Cerebellum (tissue), 4 donors: ENCODE measurements at places on chromosomes 5 and 9. TPM values are rescaled to one million over a fixed set of nuclear protein-coding genes. Genes with fewer than 3 reads are reported as not detected.

DNA sequence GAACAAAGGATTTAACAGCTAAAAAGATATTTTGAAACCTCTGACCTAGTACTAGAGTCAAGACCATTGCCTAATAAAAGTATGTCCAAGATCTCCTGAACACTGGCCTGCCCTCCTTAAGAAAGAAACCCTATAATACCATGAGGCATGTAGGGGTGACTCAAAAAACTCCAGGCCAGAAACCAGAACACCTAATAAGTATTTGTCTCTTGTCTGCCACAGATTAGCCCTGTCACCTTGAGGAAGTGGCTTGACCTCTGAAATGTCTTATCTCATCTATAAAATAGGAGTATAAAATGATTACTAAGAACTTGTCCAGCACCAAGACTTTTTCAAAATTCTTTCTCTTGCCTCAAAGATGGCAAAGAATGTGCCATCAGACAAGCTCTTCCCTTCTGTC is 125.5 kb upstream of the RASGRF2 start:
- no peak for DNase-seq

DNA sequence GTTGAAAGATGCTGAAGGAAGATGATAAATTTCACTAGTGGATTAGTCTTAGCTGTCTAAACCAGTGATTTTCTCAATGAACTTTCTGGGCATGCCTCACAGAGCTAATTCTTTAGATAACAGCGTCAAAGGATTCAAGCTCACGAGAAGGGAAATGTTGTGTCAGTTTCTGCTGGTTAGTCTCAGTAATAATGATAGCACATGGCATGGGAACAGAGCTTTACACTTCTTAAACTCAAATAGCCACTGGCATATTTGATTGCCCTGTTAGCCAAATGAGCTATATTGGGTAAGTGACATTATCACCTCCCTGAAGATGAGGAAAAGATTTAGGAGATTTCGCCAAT is 139.3 kb upstream of the NR3C1 start:
- no peak for DNase-seq

DNA sequence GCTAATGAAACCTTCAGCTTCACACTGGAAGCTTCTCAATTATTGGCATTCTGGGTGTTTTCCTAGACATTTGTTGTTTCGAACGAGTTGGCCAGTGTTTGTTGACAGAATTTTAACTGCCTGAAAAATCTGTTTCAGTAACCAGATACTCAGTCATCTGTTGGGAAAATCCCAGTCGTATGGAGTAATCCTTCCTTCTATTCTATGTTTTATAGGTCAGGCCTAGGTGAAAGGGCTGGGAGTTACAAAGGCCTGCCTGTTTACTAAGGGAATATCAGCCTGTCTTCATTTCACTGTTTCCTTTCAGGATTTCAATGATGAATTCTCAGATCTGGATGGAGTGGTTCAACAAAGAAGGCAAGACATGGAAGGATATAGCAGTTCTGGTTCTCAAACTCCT is 59.9 kb downstream of the GRAMD2B start:
- DNase-seq = no peak

- DNase-seq = no peak
These were observed 635 bp downstream of the FBN2 start for GRCh38 chr5:128537221-128537999.

GRCh38 chr9:69364510-69365150 is 39.6 kb downstream of the ENTREP1 start:
- DNase-seq = no peak

- no peak for DNase-seq
These were observed 793.1 kb downstream of the CDH9 start for GRCh38 chr5:26245321-26245720.

- DNase-seq = peak; percentile 38
These were observed 150.8 kb downstream of the MAPKAP1 start for GRCh38 chr9:125556046-125556721.

- DNase-seq = no peak
These were observed 21.1 kb downstream of the SPOCK1 start for GRCh38 chr5:137478043-137478442.

DNA sequence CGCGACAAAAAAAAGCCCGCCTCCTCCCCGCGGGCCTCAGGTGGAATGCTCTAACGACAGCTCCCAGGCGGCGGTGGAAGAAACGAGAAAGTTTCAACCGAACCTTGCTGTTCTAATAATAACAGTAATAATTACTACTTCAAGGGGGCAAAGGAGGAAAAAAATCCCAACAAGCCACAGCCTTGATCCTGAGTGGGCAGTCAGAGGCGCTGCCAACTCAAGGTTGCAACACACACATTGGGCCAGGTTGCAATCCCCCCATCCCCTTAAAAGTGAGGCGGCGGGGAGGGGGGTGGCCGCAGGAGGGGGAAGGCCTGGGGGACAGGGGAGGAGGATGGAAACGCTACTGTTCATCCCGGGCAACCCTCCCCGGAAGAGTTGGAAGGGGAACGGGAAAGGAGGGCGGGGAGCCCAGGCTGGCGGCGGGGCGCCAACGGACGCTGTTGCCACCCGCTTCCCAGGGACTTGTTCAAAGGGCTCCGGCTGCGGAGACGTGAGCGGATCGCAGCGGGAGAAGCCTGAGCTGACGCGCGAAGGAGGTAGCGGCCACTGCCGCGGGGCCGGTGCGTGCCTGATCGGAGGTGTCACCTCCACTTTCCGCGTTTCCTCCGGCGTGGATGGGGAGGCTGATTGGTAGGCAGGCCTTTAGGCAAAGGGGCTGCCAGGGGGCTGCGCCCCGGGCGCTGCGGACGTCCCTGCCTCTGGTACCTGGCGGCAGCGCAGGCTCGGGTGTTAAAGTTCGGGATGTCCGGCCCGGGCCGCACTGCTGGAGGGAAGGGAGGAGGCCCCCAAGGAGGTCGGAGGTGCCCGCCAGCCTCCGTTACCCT is 647 bp downstream of the SMARCA2 start:
- DNase-seq = peak; percentile 39

GRCh38 chr5:95863383-95863757 is 40.8 kb upstream of the GLRX start:
- DNase-seq = no peak

- DNase-seq = no peak
These were observed 55.6 kb downstream of the CRB2 start for GRCh38 chr9:123411636-123412035.

DNA sequence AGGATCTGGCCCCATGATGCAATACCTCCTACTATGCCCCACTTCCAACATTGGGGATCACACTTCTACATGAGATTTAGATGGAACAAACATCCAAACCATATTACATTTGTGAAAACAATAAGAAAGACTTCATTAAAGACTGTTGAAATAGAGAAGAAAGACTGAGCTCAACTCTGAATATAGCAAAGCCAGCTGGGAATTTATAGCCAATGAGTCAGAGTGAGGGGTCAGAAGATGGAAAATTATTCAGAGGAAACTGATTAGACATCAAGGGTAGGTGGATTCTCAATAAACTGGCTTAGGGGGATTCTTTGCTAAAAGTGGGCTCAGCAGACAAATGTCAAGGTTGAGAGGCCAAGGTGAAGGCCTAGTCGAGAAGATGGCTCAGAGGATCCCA is 25.6 kb downstream of the BTF3 start:
- DNase-seq = no peak

DNA sequence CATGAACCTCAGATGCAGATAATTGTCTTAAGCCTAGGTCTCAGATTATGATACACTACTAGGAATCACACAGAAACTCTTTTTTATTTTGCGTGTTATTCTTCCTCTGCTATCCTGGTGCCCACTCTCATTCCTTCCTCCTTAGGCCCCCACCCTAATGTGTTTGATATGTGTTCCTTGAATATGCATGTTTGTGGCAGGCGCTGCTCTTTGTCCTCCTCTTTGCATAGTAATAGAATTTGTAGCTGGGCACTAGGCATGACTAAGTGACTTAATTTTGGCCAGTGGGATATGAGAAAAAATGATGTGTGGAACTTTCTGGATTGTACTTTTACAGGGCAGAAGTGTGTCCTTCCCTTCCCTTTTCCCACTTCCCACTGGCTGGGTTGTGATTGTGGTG is 345.1 kb downstream of the RAB3C start:
- DNase-seq = no peak

GRCh38 chr5:32852535-32852934 is 141.4 kb downstream of the NPR3 start:
- DNase-seq = no peak

GRCh38 chr5:776862-777711 is 7.4 kb downstream of the ZDHHC11B start:
- no peak for DNase-seq

DNA sequence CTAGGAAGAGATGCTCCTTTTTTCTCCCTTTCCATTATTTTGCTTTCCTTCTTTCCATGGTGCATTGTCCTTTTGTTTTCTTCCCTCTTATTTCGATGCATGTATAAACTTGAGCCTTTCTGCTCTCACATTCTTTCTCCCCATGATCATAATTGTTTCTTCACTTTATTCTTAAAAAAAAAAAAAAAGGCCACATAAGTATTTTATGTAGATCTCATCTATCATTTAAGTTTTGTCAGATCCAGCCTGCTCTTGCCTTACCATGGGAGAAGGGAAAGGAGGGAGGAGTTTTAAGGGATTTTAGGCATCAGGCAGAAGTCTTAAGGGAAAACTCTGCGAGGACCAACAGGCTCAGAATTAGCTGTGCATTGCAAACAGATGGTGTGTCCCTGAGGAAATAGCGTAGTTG is 11.1 kb downstream of the TGFBR1 start:
- no peak for DNase-seq

GRCh38 chr5:67669916-67670315 is 473.3 kb upstream of the CD180 start:
- no peak for DNase-seq

DNA sequence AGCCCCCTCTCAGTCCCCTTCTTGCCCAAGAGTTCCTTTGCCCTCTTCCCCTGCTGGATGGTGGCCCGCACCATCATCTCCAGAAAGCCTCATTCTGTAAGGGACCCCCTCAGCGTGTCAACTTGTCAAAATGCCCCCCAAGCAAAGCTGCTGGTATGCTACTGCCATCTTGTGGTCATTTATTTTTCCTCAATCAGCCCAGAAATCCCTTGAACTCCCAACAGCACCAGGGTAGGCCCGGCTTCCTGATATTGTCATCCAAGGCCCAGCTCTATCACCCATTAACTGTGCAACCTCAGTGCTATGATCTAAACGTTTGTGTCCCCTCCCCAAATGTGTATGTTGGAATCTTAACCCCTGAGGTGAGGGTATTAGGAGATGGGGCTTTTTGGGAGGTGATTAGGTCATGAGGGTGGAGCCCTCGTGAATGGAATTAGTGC is 53.2 kb upstream of the FBXW11 start:
- DNase-seq = no peak

- DNase-seq = no peak
These were observed 691 bp downstream of the DMXL1 start for GRCh38 chr5:119071561-119071995.

DNA sequence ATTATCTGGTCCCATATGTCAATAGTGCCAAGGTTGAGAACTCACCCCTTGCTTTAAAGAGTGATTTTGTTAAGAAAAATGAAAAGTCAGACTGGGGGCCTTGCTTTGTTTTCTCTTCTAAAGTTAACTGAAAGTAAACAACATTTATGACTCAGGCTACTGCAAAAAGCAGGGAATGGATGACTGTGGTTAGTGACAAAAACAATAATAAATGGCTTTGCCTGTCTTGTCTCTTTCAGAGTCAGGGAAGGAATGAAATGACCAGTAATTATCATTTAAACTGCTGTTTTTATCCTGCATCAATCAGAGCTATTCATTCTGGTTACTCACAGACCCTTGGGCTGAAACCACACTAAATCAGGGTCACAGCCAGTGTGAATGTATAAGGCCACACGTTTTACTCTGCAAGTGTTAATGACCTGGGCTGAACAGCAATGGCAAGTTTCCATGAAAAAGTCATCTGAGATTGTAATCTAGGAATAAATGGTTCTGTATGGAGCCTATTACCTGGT is 112.2 kb downstream of the ZNF608 start:
- no peak for DNase-seq

DNA sequence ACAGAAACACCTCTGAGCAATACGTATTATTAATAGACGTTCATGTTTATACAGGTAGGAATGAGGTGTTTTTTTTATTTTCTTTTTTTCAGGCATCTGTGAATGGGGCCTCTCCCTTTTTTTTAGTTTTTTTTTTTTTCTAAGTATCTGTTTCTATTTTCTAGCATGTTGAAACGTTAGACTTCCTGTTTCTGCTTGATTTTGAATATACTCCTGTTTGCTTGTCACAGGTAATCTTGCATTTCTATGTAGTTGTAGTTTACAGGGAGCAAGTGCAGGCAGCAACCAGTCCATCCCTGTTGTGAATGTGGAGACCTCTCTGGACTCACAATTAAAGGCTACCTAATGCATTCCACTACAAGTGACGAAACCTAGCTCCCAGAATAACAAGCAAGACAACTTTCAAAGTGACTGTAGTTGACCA is 22.8 kb upstream of the TNFAIP8 start:
- no peak for DNase-seq

Gene IL9
- total RNA-seq = not detected

Gene GPX3
- total RNA-seq = 2.6 TPM

Gene SLC36A2
- not detected for total RNA-seq

Gene GABRA1
- 34.5 TPM for total RNA-seq

Gene OR13J1
- not detected for total RNA-seq

Gene PPIC
- 4.7 TPM for total RNA-seq
